ENCODE measurements at places on chromosomes 12 and 14. TPM values are rescaled to one million over a fixed set of nuclear protein-coding genes. Genes with fewer than 3 reads are reported as not detected.

GRCh38 chr12:128818065-128819022 is 5.4 kb downstream of the SLC15A4 start:
- no peak for DNase-seq

Gene CCDC175
- not detected for polyA plus RNA-seq

GRCh38 chr12:38775457-38775856 is 129.9 kb downstream of the CPNE8 start:
- no peak for DNase-seq

DNA sequence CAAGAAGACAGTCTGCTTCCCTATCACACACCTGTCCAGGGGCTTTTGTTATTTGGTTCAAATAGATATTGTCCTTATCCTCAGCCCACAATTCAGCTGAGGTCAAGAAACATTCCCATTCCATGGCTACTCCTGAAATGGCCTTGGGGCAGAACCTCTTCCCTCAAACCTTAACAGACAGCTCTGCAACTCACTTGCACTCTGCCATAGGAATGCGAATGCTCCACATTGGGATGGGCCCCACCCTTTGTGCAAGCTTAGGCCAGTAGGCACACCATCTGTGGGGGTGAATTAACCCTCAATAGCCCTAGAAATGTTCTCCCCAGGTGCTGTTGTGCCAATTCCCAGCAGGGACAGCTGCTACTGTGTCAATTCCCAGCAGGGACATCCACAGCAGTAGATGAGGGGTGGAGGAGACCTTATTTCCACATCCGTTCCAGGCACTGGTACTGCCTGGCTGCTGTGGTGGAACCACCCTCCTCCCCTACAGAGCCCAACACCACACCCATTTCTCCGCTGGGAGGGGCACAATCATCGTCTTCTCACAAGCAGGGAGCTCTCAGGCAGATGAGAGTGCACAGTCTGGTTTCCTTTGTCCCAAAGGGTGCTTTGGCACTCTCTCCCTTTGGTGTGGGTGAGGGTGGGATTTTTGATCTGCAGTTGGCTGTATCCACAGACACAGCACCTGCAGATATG is 42.3 kb upstream of the GLIPR1 start:
- no peak for DNase-seq

DNA sequence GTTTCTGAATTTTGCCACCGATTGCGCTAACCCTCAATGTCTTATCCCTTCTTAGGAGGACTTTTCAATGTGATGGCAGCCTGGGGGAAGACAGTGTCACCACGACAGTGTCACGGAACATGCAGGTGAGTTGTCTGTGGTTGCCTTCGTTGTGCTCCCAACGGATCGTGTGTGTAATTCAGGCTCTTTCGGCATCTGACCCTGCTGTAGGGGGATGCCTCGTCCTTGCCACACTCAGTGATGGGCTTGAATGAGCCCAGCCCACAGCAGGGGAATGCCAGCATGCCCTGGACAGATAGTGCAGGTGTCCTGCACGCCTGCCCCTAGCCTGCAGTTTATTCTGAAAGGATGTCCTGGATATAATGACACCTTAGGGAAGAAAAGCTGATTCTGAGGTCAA is 123.8 kb upstream of the RTL1 start:
- DNase-seq = no peak

Gene KRT80
- 6.2 TPM for polyA plus RNA-seq

- DNase-seq = no peak
Measured at GRCh38 chr14:99271221-99271941, 616 bp downstream of the BCL11B start.

Gene IFI27
- 119 TPM for polyA plus RNA-seq

Gene PTPRR
- 0.28 TPM for polyA plus RNA-seq
